ENCODE measurements at places on chromosomes 4 and X.

DNA sequence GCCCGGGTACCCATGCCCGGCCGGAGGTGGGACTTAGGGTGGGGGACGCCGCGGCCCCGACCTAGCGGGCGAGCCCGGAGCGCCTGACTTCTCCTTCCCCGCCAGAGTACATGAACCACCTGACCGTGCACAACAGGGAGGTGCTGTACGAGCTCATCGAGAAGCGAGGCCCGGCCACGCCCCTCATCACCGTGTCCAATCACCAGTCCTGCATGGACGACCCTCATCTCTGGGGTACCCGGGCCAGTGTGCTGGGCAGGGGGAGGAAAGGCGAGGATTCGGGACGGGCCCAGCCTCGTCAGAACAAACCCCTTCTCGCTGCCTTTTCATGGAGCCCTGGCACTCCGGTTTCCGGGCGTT, 622 bp downstream of the TAFAZZIN start:
- DNase-seq = peak; percentile 68

GRCh38 chr4:105283501-105283900, 136.8 kb downstream of the TET2 start:
- no peak for DNase-seq

DNA sequence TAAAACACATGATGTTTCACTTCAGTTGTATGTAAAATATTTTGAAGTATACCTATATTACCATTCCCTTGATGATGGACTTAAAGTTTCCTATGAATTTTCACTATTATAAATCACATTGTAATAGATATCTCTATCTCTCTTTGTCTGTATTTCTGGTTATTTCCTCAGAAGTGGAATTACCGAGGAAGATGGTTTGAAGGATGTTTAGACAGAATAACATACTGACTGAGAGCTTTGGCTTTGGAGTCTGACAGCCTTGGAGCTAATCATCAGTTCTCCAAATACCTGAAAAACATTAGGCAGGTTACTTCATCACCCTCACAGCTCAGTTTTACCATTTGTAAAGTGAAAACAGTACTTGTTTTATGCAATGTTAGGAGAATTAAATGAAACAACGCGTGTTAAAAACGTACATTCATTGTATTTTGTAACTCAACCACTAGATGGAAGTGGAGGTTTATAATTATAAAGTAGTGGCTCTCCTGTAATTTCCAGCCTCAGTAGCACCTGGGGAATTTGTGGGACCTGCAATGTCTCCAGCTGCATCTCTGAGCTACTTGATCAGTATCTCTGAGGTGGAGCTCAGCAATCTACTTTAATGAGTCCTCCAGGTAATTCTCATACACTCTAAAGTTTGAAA, 14.3 kb downstream of the JCHAIN start:
- DNase-seq = no peak

DNA sequence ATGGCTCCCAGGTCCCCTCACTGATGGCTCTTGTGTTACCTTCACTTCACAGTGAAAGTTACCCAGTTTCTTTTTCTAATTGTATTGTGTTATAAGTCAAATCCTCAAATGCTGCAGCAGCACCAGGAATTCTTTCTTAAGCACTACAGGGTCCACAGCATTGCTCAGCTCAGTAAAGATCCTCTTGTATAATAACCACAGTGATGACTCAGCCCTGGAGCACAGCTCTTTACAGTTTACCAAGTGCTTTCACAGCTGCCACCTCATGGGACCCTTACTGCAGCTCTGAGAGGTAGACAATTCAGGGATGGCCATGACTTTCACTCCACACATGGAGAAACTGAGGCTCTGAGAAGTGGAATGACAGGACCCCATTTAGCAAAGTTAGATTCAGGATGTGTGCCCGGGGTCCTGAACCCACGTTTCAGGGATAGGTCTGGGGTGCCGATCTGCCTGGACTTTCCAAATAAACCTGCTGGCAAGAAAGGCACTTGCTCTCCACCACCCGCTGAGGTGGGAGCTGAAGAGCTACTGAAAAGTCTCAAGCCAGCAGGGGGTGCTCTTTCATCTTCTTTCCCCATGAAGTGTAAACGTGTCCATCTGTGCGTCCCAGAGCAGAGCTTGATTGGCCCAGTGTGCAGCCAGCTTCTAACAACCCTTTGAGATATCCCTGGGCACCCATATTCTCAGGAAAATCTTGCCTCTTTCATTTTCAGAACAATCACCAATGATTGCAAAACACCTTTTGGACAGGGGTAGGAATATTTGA, 35.7 kb upstream of the GABRQ start:
- no peak for DNase-seq

DNA sequence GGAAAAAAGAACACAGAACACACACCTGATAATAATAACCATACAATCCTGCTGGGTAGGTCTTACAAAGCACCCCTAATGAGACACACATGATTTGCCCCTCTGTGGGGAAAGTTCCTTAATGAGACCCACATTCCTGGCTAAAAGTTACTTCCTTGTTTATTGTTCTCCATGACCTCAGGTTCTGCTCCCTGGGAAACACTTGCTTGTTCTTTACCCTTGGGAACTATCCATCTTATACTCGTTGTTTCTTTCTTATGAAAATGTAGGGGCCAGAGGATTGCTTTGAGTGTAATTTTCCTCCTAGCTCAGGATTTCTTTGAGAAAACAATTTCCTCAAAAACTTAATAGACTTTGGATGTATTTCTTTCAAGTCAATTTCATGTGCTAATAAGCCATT, 52.1 kb upstream of the PCDH10 start:
- no peak for DNase-seq

- DNase-seq = peak; percentile 50
Observed at GRCh38 chr4:77433418-77433733, 172.2 kb upstream of the CXCL13 start.

Measured in ecto neural progenitor cell (in vitro differentiated cells).